Activated CD8-positive, alpha-beta T cell treated with anti-CD3 and anti-CD28 coated beads for 36 hours (primary cell): ENCODE measurements at places on chromosomes 13 and 19. TPM values are rescaled to one million over a fixed set of nuclear protein-coding genes. Genes with fewer than 3 reads are reported as not detected.

DNA sequence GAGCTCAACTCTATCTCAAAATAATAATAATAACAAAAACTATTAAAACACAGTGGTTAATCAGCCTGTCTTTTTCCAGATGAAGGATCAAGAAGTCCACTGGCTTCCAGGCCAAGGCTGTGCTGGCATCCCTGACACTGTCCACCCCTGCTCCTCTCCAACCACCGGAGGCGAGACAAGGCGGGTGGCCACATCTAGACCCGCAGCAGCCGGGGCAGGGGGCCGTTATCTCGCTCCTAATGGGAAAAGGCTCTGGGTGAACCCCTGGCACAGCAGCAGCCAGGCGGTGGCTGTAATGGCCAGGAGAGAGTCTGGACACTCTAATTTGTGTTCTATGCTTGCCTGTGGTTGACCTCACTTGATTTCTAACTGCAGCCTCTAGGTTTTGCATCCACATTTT is 158.0 kb upstream of the SOX1 start:
- H3K4me3 ChIP-seq = no peak overlapping the region
- no peaks in the 10 kb centered on the region for H3K27me3 ChIP-seq
- no peak overlapping the region for H3K27ac ChIP-seq
- DNase-seq = no peak

DNA sequence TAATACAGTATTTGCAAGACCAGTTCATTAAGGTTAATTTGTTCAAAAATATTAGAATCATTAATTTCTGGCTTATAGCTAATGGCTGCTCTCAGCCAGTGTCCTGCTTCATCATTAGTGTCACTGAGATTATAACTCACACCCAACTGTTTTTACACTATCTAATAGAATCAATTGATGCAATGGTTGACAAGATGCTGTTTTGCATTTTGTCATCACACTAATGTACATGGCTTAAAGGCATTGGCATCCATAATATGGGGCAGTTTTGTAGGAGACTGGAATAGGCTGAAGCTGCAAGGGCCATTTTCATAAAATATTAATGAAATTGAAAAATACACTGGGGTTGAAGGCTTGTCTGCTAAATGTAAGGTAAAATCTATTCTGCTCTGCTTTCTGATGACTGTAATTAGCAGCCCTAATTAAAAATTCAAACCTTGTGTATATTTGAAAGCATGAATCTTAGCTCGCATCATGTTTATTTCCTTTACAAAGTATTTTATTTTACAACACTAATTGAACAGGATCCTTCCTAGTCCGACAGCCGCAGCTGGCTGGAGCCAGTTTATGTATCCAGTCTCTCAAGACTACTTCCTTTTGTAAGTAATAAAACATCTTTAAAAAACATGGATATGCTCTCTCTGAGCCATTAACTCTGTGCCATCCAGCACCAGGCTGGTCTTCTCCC is 296.7 kb downstream of the POU4F1 start:
- no peak for DNase-seq
- no peak overlapping the region for H3K27ac ChIP-seq
- no peaks in the 10 kb centered on the region for H3K27me3 ChIP-seq
- H3K4me1 ChIP-seq = no peaks in the 10 kb centered on the region
- H3K36me3 ChIP-seq = no peaks in the 10 kb centered on the region

PODNL1 gene
- total RNA-seq = not detected

DNA sequence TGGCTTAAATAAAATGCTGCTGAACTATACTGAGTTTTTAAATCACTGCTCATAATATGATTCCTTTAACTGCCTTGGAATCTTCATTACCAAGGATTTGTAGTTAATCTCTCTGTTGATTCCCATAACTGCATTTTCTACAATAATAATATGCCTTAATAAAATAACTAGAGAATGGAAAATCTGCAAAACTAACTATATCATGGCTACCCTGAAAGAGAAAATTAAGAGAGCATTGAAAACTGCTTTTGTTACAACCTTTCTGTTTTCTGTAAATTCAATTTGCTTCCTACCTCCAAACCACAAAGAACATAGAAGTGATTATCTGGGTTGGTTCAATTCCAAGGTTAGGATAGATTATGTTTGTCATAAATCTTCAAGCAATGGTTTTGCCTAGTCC is 202.8 kb upstream of the ATXN8OS start:
- DNase-seq = no peak
- H3K27ac ChIP-seq = no peak overlapping the region
- no peak overlapping the region for H3K4me3 ChIP-seq
- no peaks in the 10 kb centered on the region for H3K27me3 ChIP-seq
- H3K4me1 ChIP-seq = no peaks in the 10 kb centered on the region

DNA sequence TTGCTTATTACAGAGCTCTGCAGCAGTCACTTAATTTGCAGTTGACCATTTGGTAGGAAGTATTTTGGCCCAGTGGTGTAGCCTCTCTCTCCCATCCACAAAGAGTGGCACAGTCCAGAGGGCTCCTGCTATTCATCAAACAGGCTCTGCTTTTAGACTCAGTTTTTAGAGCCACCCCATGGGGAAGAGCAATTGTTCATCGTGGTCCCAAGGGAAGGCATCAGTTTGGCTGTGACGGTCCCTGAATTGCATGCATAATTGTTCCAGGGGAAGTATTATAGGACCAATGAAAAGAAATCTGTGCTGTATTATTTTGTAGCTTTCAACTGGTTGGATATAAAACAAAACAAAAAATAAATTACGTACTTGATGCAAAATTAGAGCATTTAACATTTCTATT is 799.0 kb downstream of the DACH1 start:
- DNase-seq = no peak
- H3K27ac ChIP-seq = no peak overlapping the region
- H3K27me3 ChIP-seq = no peaks in the 10 kb centered on the region
- no peaks in the 10 kb centered on the region for H3K4me1 ChIP-seq
- H3K36me3 ChIP-seq = no peaks in the 10 kb centered on the region

- H3K36me3 ChIP-seq = peaks cover 9% of the 10 kb centered on the region
- DNase-seq = no peak
- peaks cover 13% of the 10 kb centered on the region for H3K4me1 ChIP-seq
- no peaks in the 10 kb centered on the region for H3K27me3 ChIP-seq
These were observed 20.3 kb downstream of the NFIC start for GRCh38 chr19:3386447-3387234.

GRCh38 chr19:2856457-2857050 is 10.6 kb upstream of the ZNF556 start:
- DNase-seq = no peak
- H3K27ac ChIP-seq = peak overlapping the region; percentile 76
- no peak overlapping the region for H3K4me3 ChIP-seq
- H3K4me1 ChIP-seq = peaks cover 19% of the 10 kb centered on the region
- H3K36me3 ChIP-seq = peaks cover 41% of the 10 kb centered on the region

IL17D gene
- total RNA-seq = 0.49 TPM

- no peak overlapping the region for H3K4me3 ChIP-seq
- peaks cover 62% of the 10 kb centered on the region for H3K4me1 ChIP-seq
- H3K36me3 ChIP-seq = no peaks in the 10 kb centered on the region
- H3K27me3 ChIP-seq = no peaks in the 10 kb centered on the region
These were observed 2.3 kb upstream of the LYPD3 start for GRCh38 chr19:43467730-43468129.

DNA sequence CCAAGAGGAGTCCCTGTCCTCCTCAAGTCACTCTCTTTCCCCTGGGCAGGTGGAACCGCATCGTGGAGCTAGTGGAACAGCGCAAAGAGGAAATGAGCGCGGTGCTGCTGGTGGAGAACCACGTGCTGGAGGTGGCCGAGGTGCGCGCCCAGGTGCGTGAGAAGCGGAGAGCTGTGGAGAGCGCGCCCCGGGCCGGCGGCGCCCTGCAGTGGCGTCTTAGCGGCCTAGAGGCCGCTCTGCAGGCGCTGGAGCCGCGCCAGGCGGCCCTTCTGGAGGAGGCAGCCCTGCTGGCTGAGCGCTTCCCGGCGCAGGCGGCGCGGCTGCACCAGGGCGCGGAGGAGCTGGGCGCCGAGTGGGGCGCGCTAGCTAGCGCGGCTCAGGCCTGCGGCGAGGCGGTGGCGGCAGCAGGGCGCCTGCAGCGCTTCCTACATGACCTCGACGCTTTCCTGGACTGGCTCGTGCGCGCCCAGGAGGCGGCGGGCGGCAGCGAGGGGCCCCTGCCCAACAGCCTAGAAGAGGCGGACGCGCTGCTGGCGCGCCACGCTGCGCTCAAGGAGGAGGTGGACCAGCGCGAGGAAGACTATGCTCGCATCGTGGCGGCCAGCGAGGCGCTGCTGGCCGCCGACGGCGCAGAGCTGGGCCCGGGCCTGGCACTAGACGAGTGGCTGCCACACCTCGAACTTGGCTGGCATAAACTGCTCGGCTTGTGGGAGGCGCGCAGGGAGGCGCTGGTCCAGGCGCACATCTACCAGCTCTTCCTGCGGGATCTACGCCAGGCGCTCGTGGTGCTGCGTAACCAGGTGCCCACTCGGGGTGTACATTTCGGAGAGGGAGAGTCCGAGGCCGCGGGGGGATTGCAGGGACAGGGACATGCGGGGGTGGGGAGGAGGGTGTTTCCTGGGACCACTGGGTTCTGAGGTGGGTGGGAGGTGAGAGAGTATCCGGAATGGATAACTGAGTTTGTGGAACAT is 52.8 kb downstream of the SPTBN4 start:
- DNase-seq = peak; percentile 18
- no peaks in the 10 kb centered on the region for H3K4me1 ChIP-seq
- H3K27me3 ChIP-seq = peaks cover 18% of the 10 kb centered on the region
- no peak overlapping the region for H3K27ac ChIP-seq
- no peak overlapping the region for H3K4me3 ChIP-seq

- H3K4me1 ChIP-seq = no peaks in the 10 kb centered on the region
- H3K4me3 ChIP-seq = no peak overlapping the region
- H3K36me3 ChIP-seq = no peaks in the 10 kb centered on the region
These were observed 30.1 kb downstream of the RDH8 start for GRCh38 chr19:10043286-10043927.

DNA sequence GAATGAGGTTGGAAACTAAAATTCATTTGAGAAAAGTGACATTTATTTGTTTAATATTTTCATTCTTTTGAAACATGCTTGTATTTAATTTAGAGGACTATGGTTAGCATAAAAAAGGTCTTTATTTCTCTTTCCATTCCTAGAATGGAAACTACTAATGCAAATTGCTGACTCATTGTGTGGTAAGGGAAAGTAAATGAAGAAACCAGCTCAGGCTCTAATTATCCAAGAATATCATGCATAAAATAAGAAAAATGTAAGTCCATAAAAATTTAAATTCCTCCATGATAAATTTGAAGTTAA is 777.0 kb upstream of the SLITRK1 start:
- H3K36me3 ChIP-seq = no peaks in the 10 kb centered on the region
- H3K4me1 ChIP-seq = no peaks in the 10 kb centered on the region
- H3K27ac ChIP-seq = no peak overlapping the region
- no peak for DNase-seq
- no peak overlapping the region for H3K4me3 ChIP-seq

- H3K4me3 ChIP-seq = no peak overlapping the region
- no peaks in the 10 kb centered on the region for H3K36me3 ChIP-seq
- H3K27me3 ChIP-seq = peaks cover 5% of the 10 kb centered on the region
These were observed 156.9 kb downstream of the USP12 start for GRCh38 chr13:27014406-27015359.

DNA sequence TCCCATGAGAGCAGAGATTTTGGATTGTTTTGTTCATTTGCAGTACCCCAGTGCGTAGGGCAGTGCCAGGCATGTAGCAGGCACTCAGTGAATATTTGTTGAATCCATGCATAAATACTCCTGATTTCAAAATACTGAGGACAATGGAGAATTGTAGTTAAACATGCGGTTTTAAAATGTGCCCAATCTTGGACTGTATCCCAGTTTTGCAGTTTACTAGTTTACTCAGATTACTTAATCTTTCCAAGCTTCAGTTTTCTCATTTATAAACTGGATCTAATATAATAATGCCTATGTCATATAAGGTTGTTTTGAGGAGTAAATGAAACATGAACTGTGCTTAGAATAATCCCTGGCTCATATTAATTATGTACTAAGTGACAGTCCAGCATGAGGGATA is 39.0 kb downstream of the RCBTB2 start:
- peaks cover 35% of the 10 kb centered on the region for H3K4me1 ChIP-seq
- no peak overlapping the region for H3K4me3 ChIP-seq
- no peaks in the 10 kb centered on the region for H3K27me3 ChIP-seq
- H3K27ac ChIP-seq = no peak overlapping the region
- DNase-seq = no peak
- H3K36me3 ChIP-seq = peaks cover 4% of the 10 kb centered on the region

DNA sequence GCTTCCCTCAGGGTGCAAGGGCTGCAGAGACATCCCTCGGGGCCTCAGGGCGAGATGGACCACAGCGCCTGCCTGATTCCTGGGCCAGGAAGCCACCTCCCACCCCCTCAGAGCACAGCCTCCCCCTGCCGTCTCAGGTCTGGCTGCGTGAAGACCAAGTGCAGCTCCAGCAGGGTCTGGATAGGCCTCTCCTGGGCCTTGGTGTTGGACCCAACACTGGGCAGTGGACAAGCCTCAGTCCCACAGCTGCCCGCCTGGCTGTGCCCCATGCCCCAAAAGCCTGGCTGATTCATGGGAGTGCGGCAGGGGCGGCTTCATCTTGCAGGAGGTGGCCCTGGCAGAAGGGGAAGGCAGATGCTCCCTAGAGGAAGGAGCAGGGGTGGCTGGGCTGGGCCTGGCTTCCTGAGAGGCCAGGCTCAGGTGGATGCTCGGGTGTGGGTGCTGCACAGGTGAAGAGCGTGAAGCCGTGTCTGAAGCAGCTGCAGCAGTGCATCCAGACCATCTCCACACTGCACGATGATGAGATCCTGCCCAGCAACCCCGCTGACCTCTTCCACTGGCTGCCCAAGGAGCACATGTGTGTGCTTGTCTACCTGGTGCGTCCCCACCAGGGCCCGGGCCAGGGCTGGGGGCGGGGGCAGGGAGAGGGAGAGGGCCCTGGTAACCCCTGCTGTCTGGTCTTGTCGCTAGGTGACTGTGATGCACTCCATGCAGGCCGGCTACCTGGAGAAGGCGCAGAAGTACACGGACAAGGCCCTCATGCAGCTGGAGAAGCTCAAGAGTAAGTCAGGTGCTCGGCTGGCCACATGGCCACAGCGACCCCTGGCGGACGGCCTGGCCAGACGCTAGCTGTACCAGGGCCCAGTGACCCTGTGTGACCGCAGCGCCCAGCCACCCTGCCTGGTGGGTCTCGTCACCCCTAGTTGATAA is 21.7 kb downstream of the MAU2 start:
- no peaks in the 10 kb centered on the region for H3K4me1 ChIP-seq
- no peak for DNase-seq

MEIOSIN gene
- total RNA-seq = not detected

ODAD3 gene
- total RNA-seq = 0.47 TPM

DNA sequence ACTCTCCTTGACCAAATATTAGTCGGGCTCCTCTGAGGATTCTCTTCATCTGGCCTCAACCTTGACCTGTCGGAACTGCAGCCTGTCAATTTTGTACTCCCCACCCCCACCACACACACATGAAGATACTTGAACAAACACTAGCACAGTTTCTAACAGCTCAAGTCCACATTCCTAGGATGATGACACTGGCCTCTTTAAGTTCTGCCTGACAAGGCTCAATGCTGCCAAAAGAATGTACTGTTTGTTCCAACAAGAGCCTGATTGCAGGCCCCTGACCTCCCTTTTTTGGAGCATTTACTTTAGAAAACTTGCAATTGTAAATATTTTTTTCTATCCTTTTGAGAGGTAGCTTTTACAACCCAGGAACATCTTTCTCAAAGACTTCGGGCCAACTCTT is 169.2 kb upstream of the IRS2 start:
- no peaks in the 10 kb centered on the region for H3K4me1 ChIP-seq
- no peaks in the 10 kb centered on the region for H3K36me3 ChIP-seq
- H3K27me3 ChIP-seq = no peaks in the 10 kb centered on the region
- no peak overlapping the region for H3K27ac ChIP-seq
- DNase-seq = no peak

GRCh38 chr19:41376241-41376997 is at the start of gene TMEM91:
TSS of gene TMEM91 (plus strand) at chr19:41376533. CDS start at chr19:41378310, 1,777 bp downstream.
- no peaks in the 10 kb centered on the region for H3K27me3 ChIP-seq
- H3K36me3 ChIP-seq = peaks cover 2% of the 10 kb centered on the region
- H3K27ac ChIP-seq = peak within 1 kb of the TSS; percentile 20
- H3K4me1 ChIP-seq = peaks cover 22% of the 10 kb centered on the region
- peak within 1 kb of the TSS; percentile 60 for H3K4me3 ChIP-seq
